A172 (cell line): ENCODE measurements at places on chromosomes 6 and 20. TPM values are rescaled to one million over a fixed set of nuclear protein-coding genes. Genes with fewer than 3 reads are reported as not detected.

- DNase-seq: peak; percentile 30
These were observed at the start of gene TSHZ2 for GRCh38 chr20:52972190-52972937. TSS of gene TSHZ2 (plus strand) at chr20:52972358. CDS start at chr20:52973294, 936 bp downstream.

- DNase-seq: peak; percentile 9
These were observed 105.9 kb upstream of the CARMIL1 start for GRCh38 chr6:25173246-25173645.

DNA sequence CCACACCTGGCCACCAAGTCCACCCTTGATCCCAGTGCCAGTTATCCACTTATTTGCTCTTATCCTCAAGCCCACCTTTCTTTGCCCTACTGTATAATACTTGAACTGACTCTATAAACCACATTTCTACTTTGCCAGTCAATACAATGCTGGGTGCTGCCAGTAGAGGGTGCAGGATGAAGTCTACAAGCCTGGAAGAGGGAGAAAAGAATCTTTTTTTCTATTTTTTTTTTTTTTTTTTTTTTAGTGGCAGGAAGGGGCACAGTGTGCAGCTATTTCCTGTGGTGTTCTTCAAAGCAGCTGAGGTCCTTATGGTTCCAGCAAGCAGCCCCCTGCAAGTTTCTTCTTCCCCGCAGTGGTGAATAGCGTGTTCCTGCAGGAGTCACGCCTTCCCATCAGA lies 22.2 kb upstream of the GABRR1 start:
- DNase-seq: no peak

Gene GINM1
- 61.0 and 66.3 TPM in 2 replicates for total RNA-seq

Gene RIPOR2
- 0.53 TPM in 1 of 2 replicates, not detected in the other for total RNA-seq

- DNase-seq: no peak
These were observed 200.5 kb upstream of the ARG1 start for GRCh38 chr6:131372535-131372934.

Gene BCAS1
- 0.07 TPM in 1 of 2 replicates, not detected in the other for total RNA-seq

Gene GCNT2
- 16.6 and 19.3 TPM in 2 replicates for total RNA-seq

DNA sequence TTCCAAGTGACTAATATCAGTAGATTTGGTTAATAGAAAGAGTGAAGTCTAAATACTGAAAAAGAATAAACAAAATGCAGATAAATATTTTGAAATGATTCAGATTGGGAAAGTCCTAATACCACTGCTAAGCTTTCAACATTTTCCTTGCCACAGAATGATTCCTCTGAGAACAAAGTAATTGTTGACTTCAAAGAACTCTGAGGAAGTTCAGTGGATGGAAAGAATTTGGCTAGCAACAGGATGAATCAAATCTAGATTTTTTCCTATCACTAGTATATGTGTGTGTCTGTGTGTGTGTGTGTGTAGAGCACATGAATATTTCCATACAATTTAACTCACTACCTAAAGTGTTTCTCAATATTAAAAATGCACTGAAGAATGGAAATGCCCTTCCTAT lies 107.9 kb upstream of the PREP start:
- DNase-seq: no peak

- DNase-seq: no peak
These were observed 139.3 kb downstream of the CD164 start for GRCh38 chr6:109242925-109243324.

DNA sequence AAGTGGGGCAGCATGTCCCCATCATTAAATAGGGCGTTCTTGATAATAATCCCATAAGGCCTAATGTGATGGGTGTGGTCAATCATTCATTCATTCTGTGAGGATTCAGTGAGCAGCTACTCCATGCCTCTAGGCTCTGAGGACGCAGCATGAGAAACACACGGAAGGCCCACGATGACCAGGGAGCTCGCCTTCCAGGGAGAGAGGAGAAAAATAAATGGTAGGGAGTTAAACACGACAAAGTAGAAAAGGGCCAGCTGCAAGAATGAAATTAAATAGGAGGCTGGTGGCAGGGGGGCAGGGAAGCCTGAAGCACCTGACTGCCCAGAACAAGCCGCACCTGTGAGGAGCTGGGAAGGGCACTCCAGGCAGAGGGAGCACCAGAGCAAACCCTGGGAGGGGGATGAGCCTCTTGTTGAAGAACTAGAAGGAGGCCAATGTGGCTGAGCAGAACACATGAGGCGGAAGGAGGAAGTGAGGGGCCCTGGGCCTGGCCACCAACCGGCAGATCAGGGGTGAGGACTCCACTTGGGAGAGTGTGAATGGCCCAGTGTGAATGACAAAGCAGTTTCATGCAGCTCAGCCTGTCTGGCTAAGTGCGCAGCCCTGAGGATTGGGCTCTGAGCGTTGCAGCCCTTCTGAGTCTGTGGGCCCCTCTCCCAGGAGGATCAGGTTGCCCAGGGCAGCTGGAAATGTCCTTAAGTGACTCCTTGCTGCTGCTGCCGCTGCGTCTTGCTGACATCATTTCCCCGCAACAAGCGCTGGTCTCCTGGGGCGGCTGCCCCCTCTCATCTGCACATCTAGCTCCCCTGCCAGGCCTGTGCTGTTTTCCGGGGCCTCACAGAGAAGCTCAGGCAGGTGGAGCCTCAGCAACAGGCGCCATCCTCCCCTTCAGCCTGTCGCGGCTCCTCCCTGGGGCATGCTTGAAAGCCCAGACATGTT lies 99.9 kb downstream of the CDH26 start:
- no peak for DNase-seq

GRCh38 chr6:45872827-45873365 lies 142.8 kb downstream of the CLIC5 start:
- no peak for DNase-seq

Gene TMC2
- not detected in 2 replicates for total RNA-seq

DNA sequence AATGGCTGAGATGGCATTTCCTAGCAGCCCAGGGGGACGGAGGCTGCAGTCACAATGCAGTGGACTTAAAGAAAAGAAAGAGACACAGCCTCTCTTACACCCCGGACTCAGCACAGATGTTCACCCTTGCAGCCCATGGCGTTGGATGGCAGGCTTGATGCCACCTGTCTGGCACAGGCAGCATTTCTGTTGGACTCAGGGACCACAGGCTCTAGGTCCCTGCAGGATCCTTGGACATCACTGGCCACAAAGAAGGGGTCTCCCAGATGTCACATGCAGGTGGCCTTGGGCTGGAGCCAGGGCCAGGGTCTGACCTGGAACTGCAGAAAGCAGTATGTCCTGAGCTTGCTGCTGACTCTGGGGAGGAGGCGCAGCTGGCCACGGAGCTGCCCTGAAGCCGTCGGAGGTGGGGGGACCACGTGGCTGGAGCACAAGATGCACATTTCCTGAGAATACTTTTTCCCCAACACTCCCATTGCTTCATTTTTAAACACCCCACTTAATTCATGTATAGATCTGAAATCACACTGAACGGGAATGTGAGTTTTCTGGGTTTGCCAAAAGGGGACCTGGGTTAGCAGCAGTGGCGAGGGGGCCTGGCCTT lies 102.3 kb upstream of the SULF2 start:
- DNase-seq: no peak

DNA sequence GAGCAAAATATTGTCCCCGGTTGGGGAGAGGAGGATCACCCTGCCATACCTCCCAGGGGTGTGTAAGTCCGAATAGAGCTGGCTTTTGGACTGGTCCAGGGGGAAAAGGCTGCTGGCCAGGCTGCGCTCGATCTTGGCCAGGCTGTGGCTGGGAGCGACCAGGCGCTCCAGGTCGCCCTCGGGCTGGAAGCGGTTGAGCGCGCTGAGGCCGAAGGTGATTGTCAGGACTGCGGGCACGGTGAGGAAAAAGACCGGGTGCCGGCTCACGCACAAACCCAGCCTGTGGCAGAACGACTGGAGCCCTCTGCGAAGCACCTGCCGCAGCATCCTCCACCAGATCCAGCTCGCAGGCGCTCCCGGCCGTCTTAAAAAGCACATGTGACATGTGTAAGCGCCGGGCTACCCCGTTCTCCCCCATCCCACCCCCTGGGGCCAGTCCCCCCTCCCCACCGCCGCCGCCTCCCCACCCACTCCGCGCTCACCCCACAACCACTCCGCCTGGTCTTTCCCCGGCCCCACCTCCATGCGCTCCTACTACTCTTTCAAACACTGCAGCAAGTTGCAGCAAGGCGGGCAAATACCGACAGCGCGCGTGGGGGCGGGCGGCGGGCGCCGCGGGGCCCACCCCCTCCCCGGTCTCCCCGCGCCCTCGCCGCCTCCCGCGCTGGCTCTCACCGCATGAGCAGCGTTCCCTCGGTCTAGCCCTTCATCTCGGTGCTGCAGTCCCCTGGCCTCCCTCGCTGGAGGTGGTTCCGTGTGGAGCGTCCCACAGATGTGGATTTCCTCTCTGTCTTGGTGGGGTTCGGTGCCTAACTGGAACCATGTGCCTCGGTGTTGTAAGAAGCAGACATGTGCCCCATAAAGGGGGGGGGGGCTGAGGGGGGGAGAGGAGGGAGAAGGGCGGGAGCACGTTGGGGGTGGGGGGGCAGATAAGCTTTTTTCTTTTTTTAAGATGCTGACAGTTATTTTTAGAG lies 42.4 kb downstream of the PTCHD4 start:
- no peak for DNase-seq

GRCh38 chr6:114718186-114718585 lies 375.4 kb upstream of the HS3ST5 start:
- no peak for DNase-seq

DNA sequence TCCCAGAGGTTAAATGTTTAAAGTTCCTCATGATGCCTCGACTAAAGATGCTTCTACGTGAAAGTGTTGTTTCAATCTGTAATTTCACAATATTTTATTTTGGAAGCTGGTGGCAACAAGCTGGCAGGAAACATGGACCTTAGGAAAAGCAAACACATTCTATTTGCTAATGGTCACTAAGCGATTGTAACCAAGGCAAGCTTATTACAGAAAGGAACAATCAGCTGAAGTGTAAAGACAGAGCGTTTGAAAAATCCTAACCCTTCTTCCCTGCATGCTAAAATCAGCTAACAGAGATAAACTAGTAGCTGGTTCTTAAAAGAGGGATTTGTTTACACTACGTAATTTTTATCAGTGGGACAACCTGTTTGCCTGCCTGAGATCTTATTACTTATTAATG lies 50.0 kb downstream of the IL20RA start:
- no peak for DNase-seq

GRCh38 chr6:163738725-163739407 lies 324.3 kb downstream of the QKI start:
- DNase-seq: no peak

Gene AARS2
- total RNA-seq: 17.4 and 20.8 TPM in 2 replicates

Gene SLC26A8
- total RNA-seq: not detected in 2 replicates

DNA sequence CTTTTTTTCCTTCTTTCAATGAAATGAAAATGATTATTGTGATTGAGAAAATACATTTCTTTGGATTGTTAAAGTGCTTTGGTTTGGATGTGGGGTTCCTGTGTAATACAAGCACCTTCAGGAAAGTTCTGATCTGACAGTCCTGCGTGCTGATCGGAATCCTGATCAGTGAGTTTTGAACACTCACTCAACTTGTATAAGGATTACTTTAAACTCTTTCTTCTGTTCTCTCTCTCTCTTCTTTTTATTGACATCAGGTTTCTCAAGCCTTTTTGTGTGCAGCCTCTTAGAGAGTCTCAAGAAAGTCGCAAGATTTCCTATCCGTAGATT lies 710 bp downstream of the TINAG start:
- no peak for DNase-seq

- DNase-seq: no peak
These were observed 6.4 kb downstream of the SERAC1 start for GRCh38 chr6:158161566-158162254.

- no peak for DNase-seq
These were observed 60.4 kb downstream of the SULF2 start for GRCh38 chr20:47724910-47725247.

DNA sequence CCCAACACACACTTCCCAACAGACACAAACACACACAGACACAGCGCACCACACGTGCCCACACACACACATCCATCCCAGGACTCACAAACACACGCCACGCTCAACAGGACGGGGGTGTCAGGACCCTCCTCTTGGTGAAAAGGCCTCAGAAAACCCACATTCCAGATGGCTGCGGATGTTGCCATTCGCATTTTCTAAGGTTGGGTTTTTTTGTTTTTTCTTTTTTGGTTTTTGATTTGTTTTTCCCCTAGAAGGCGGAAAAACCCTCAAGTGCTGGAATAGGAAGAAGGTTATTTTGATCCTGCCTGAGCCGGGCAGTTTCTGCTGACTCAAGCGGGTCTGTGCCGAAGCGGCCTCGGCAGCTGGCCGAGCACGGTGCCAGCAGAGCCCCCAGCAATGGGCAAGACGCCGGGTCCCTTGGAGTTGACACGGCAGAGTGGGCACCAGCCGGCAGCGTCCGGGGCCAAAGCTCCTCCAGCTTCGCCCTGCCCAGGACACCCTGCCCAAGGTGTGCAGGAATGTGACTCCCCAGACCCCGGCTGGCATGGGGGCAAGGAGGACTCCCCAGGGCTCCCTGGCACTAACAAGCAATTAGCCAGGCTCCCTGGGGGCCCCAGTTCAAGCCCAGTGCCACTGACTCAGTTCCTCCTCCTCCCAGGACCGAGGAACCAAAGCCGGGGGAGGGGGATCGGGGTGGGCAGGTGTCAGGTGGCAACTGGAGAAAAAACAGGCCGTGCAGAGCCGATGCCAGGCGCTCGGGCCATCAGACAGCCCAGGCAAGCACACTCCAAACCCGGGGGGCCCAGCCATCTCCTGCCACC lies 40.9 kb upstream of the ZBP1 start:
- DNase-seq: no peak

- DNase-seq: no peak
These were observed 6.9 kb upstream of the CD40 start for GRCh38 chr20:46111028-46111835.

GRCh38 chr6:100691972-100692371 lies 189.2 kb downstream of the ASCC3 start:
- DNase-seq: no peak

DNA sequence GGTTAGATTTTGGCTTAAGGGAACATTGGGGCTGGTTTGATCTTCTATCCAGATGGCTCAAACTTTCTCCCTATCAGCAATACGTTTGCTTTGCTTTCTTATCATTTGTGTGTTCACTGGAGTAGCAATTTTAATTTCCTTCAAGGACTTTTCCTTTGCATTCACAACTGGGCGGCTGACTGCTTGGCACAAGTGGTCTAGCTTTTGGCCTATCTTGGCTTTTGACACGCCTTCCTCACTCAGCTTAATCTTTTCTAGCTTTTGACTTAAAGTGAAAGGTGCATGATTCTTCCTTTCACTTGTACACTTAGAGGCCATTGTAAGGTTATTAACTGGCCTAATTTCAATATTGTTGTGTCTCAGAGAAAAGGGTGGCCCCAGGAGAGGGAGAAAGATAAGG lies 254.9 kb downstream of the PLCB1 start:
- no peak for DNase-seq

- no peak for DNase-seq
These were observed 626.1 kb upstream of the ID4 start for GRCh38 chr6:19210849-19211590.

GRCh38 chr6:16230953-16231352 lies 7.4 kb upstream of the GMPR start:
- no peak for DNase-seq

GRCh38 chr20:17939622-17940223 lies 28.9 kb downstream of the SNX5 start:
- DNase-seq: no peak

DNA sequence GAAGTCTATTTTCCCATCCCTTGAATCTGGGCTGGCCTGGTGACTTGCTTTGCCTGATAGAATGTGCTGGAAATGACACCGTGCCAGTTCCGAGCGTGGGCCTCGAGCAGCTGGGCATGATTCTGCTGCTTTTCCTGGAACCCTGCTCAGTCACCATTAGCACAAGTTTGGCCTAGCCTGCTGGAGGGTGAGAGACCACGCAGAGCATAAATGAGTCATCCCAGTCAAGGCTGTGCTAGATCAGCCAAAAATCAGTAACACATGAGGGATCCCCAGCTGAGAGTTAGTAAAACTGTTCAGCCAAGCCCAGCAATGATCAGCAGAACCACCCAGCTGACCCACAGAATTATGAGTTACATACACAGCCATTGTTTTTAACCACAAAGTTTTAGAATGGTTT lies 74.8 kb upstream of the TOP1 start:
- no peak for DNase-seq
